ENCODE measurements at places on chromosomes 11 and 22.

- no peak for DNase-seq
These were observed 581.0 kb upstream of the CHORDC1 start for GRCh38 chr11:90803831-90804230.

GRCh38 chr11:133082841-133083488 is 449.3 kb downstream of the OPCML start:
- DNase-seq = no peak

- no peak for DNase-seq
These were observed 150.2 kb downstream of the TEAD1 start for GRCh38 chr11:12824281-12825041.

- no peak for DNase-seq
These were observed 60.1 kb upstream of the ZC3H12C start for GRCh38 chr11:110032957-110033570.

GRCh38 chr11:13745165-13745564 is 76.7 kb downstream of the FAR1 start:
- DNase-seq = no peak

- DNase-seq = no peak
These were observed 122.7 kb downstream of the RBFOX2 start for GRCh38 chr22:35905894-35906293.

DNA sequence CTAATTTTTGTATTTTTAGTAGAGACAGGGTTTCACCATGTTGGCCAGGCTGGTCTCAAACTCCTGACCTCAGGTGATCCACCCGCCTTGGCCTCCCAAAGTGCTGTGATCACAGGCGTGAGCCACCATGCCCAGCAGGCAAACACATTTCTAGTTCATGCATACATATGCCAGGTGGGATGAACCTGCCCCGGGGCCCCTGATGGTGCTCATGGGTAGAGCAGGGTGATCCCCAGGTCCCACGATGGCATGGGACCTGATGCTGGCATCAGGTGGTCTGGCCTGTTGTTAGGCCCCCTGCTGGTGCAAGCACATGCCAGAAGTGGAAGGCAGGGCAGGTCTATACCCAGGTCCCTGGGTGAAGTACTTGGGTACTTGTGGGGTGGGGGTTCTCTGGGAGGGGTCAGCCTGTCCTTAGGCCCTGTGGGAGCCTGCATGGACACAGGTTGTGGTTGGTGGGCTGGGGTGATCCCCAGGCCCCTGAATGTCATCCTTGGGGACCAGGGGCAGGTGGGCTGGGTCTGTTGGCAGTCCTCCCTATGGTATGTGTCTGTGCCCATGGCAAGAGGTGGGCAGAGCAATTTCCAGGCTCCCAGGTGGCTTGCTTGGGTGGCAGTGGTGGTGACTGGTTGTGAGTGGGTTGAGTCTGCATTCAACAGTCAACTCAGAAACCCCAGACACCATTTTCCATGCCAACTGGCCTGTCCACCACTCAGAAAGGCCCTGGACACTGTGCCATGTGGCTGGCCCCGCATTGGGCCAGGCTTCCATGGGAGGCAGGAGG is 9.6 kb upstream of the RGL4 start:
- DNase-seq = no peak

GRCh38 chr11:16876053-16876752 is 137.8 kb downstream of the C11orf58 start:
- DNase-seq = no peak

- no peak for DNase-seq
These were observed 12.6 kb upstream of the WDR74 start for GRCh38 chr11:62851807-62852522.

DNA sequence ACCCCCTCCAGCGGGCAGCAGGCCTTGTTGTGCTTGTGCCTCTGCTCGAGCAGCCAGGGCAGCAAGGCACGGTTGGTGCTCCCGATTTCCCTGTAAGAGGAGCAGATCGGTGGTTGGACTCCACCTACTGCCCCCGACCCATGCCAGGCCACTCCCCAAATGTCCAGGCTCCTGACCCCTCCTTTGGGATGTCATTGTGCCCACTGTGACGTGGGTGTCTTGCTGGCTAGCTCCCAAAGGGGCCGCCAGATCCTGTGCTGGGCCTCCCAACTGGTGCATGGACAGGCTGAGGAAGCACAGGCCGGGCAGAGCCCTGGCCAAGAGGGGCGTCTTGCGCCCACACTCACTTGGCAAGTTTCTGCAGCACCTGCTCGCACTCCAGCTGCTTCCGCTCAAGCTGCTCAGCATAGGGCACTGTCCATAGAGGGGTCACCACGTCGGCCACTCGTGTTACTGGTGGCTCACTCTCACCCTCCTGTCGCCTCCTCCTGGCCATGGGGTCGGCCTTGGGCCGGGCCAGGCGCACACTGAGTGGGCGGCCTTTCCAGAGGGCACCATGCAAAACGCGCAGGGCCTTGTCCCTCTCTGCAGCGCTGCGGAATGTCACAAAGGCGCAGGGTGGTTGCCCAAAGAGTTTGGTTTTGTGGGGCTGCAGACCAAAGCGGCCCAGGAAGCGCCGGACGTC is at the start of gene RANBP1:
Gene RANBP1, plus strand, starts transcription at position 414 of the 685 bp plus-strand sequence. Its CDS starts 81 bp downstream, at position 495.
- DNase-seq = no peak

GRCh38 chr11:87022254-87022653 is 15.5 kb upstream of the TMEM135 start:
- DNase-seq = no peak

DNA sequence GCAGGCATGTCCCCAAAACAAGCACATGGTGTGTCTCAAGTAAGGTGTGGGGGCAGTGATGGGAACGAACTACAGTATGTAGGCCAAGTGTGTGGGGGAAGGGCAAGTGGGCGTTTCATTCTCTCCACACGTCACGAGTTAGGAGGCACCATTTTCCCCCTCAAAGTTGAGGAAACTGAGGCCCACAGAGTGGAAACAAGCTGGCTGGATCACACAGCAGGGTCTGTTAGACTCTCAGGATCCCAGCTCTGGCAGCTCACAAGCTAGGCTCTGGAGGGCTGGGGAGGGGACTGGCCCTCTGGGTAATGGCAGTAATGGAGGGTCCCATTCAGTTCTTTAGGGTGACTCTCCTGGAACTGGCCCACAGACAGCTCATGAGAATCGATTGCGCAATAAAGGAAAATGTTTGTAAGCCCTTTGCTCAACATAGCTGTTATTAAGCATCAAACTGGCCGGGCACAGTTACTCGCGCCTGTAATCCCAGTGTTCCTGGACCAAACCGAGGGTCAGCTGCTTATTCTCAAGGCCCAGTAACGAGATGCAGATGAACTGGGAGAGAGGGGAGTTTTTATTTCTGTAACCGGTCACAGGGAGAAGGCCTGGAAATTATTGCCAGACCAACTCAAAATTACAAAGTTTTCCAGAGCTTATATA is 24.1 kb upstream of the TUB start:
- DNase-seq = peak; percentile 83

- no peak for DNase-seq
These were observed 480.3 kb downstream of the BRD1 start for GRCh38 chr22:49347376-49347775.

GRCh38 chr11:67062526-67063373 is 6.1 kb downstream of the RHOD start:
- DNase-seq = no peak

DNA sequence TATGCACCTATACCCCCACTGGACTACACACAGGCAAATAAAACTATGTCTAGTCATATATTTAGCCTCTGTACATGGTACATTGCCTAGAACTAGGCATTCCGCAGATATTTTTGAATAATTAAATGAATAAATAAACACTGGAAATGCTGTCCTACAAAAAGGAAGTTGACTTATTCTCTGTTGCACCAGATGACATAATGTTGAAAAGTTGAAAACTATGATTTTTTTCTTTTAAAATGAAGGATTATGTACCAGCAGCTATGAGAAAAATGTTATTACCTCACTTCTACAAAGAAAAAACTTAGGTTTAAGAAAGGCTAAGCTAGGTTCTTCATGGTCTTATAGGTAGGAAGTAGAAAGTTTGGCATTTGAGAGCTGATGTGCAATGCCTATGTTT is 856.6 kb downstream of the METTL15 start:
- no peak for DNase-seq

GRCh38 chr11:72308226-72309073 is 64.5 kb upstream of the PHOX2A start:
- no peak for DNase-seq

- no peak for DNase-seq
These were observed 27.6 kb downstream of the PLEKHA7 start for GRCh38 chr11:16986434-16987204.

DNA sequence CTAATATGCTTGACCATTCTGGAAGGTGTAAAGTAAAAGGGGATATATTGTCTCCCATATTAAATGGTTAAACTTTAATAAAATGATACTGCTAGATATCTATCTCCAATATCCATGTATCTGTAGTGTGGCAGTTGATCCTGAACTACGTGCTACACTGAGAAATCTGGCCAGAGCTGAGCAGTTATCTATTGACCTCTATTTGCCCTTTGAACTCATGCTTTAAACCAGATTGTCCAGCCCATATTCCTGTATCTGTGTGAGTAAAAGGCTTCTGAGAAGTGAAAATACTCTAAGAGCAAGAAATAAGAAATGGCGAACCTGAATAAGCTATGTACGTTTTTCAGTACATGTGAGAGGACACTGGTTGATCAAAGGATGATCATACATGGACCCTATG is 39.0 kb upstream of the ANGPTL5 start:
- no peak for DNase-seq

DNA sequence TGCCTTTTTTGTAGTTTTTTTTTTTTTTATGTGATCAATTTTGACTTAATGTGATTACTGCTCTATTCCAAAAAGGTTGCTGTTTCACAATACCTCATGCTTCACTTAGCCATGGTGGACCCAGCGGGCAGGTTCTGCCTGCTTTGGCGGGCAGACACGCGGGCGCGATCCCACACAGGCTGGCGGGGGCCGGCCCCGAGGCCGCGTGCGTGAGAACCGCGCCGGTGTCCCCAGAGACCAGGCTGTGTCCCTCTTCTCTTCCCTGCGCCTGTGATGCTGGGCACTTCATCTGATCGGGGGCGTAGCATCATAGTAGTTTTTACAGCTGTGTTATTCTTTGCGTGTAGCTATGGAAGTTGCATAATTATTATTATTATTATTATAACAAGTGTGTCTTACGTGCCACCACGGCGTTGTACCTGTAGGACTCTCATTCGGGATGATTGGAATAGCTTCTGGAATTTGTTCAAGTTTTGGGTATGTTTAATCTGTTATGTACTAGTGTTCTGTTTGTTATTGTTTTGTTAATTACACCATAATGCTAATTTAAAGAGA is 12.5 kb downstream of the CCND1 start:
- DNase-seq = peak; percentile 47

GRCh38 chr11:10414659-10415058 is 40.4 kb upstream of the AMPD3 start:
- DNase-seq = peak; percentile 63

- DNase-seq = no peak
These were observed 20.9 kb upstream of the JHY start for GRCh38 chr11:122861631-122862030.

DNA sequence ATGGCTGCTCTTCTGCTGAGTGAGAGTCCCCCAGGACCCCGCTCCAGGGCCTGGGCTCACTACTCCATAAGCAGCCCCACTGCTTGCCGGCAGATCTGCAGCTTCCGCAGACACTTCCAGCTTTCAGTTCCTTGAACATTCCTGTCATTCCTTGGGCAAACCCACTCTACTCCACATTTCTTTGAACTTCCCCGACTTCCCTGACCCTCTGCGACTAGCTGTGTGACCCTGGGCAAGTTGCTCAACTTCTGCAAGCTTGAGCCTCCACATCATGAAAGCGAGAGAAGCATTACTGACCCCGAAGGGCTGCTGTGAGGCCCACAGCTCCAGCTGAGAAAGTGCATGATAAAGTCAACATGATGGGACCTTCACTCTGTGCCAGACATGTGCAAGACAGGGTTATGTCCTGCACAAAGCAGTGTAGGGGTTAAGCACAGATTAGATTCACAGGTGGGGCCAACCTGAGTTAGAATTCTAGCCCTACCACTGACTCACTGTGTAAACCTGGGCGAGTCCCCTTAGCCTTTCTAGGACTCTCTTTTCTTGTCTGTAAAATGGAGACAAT is 51.8 kb downstream of the THAP12 start:
- no peak for DNase-seq

DNA sequence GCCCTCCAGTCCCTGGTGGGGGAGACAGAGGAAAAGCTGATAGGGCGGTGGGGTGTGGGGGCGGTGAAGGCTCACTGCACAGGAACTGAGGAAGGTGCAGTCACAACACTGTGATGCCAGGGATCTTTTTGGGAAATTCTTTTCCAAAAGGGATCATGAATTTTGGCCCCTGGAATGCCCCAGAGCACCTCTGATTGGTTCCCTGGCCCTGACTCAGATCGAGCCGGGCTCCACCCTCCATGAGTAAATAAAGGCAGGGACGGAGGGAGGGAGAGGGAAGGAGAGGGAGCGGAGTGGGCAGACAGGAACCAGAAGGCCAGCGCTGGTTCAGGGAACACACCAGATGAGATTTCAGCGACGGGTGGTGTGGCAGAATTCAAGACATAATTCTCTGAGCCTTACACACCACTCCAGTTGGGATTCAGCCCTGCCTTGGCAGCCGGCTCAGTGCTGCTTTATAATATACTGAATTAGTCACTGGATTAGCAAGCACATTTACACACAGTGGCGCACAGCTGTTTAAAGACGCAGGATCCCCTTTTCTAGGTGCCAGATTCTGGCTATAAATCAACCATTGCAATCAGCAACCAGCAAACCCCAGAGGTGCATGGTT is 80.3 kb downstream of the ETS1 start:
- DNase-seq = peak; percentile 93

GRCh38 chr11:873706-874105 is 31.1 kb downstream of the TSPAN4 start:
- no peak for DNase-seq

GRCh38 chr22:23780146-23780748 is 6.5 kb upstream of the SMARCB1 start:
- DNase-seq = no peak
